ENCODE measurements at places on chromosomes 7 and 10.

DNA sequence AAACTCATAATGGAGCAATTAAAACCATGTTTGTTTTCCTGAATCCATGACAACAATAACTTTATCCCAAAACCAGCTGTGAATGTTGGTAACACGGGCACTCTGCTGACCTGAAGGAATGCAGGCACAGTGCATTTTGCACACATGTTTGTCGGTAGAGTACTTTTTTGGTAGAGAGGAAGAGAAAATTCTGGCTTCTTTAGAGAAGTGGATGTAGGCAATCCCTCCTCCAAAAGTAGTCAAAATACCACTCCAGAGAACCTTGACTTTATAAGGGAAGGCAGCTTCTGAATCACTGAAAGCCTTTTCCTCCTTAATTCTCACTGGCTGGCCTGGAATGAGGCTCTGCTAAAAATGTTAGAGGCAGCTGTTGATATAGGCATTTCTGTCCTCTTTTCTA is 15.8 kb upstream of the ACTA2 start:
- no peak for DNase-seq

- DNase-seq = no peak
Measured at GRCh38 chr10:120929166-120929565, 78.0 kb downstream of the WDR11 start.

- no peak for DNase-seq
Measured at GRCh38 chr10:126609566-126609965, 60.9 kb downstream of the C10orf90 start.

DNA sequence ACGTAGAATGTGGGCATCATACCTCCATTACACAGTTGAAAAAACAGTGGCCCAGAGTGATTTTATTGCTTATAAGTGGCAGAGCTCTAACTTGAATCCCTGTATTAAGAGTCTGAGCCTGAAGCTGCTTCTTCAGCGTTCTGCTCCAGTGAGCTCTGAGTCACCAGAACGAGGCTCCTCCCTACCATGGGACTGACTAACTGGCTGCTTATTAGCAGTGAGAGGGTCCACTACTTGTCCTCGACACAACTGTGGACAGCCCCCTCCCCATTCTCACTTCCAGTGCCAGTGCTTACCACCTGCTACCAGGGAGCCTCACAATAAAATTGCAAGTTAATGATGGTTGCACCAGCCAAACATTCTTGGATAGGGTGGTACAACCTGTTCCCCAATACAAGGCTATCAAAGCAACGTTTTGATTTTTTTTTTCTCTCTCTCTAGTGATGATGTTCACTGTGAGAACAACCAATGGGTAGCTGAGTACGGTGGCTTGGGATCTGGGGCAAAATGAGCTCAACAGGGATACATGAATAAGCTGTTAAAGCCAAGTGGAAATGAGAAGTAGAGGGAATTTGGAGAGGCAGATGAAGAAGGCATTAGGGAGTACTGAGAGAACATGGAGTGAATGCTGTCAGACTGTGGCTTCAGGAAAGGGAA is 2.7 kb upstream of the NRG3 start:
- no peak for DNase-seq

DNA sequence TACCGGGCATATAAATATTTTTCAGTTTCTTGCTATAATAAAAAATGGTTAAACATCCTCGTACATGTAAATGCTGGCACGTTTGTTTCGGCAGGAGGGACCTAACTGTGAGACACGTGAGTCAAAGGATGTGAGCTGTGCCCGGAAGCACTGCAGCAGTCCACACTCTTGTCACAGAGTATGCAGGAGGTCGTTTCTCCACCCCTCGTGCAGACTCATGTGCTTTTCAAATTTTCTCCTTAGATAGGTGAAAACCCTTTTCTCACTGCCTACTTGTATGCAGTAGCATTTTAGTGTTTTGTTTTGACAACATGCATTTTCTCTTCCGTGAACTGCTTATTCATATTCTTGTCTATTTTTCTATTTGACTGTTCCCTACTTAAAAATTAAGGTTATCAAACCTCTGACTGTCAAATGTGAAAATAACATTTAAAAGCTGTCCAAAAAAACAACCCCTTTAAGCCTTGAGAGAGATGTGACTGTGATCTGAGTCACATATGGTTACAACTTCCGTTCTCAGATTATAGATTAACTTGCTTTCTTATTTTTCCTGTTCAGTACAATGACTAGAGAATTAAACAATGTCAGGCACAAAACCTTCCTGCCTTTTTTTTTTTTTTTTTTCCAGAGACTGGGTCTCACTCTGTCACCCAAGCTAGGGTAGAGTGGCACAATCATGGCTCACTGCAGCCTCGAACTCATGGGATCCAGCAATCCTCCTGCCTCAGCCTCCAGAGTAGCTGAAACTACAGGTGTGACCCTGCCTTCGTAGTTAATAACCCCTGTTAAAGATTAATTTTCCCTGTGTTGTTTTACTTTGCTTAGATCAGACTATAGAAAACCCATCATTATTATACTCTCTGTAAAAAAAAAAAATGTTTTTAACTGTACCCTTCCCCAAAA is 45.1 kb downstream of the DPY19L1 start:
- DNase-seq = peak; percentile 19

- DNase-seq = no peak
Measured at GRCh38 chr7:130893441-130893894, 159.5 kb upstream of the KLF14 start.

GRCh38 chr10:112716924-112717413 is 233.1 kb upstream of the TCF7L2 start:
- DNase-seq = no peak

DNA sequence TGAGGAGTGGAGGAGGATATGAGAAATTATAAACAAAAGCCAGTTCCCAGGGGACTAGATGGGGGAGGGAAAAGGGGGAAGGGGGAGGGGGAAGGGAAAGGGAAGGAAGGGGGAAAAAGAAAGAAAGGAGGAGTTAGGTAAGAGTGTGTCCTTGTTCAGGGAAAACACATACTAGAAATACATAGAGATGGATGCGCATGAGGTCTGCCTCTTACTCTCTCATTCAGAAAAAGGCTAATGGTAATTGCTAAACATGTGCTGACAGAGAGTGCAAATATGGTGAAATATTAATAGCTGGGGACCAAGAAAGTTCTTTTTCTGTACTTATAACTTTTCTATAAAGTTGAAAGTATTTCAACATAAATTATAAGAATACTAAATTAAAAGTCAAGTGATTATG is 64.5 kb downstream of the ZFAND4 start:
- no peak for DNase-seq

DNA sequence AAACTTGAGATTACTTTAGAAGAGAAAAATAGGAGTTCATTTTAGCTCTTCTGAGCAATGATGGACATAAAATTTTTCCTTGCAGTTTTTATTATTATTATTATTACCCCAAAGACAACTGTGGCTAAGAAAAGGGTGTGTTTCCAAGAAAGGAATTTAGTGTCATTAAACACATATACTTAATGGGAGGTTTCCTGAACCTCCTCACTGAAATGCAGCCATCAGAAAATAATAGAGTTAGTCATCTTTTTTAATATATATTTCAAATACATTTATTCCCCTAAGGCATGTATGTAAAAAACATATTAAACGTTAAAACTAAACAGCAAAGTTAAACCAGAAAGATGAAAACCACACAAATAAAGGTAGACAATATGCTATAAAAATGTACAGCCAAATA is 66.8 kb downstream of the CRPPA start:
- DNase-seq = no peak

DNA sequence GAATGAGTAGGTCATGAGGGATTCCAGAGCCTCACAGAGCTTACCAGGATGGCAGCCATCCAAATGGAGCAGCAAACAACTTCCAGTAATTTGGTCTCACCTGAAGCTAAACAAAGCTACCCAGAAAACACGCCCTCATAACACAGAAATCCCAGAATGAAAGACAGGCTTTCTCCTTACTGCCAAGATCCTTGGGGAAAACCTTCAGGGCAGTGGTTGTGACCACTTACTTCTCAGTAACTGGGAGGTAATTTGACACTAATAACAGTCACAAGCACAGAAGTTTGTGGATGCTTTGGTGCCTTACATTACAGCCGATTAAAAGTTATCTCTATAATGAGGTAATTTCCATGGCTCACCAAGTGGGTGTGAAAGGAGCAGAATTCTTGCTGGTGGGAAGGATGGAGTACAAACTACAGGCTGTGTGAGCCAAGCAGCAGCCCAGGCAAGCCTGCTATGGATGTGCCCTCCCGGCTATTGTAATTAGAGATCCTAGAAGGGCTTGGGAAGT is 10.4 kb downstream of the WDR91 start:
- DNase-seq = no peak

- DNase-seq = no peak
Measured at GRCh38 chr7:150385302-150385723, 6.2 kb downstream of the ZNF775 start.

GRCh38 chr7:24842449-24843241 is 85.4 kb upstream of the GSDME start:
- DNase-seq = no peak

GRCh38 chr10:102628451-102628911 is 15.8 kb upstream of the TRIM8 start:
- DNase-seq = no peak

- DNase-seq = no peak
Measured at GRCh38 chr7:112021379-112022044, 184.7 kb downstream of the DOCK4 start.

Measured in activated CD4-positive, alpha-beta T cell treated with anti-CD3 and anti-CD28 coated beads for 24 hours (primary cell).